ENCODE measurements at places on chromosomes 4 and X.

GRCh38 chr4:39442998-39443397 is 15.7 kb downstream of the RPL9 start:
- DNase-seq: no peak

GRCh38 chr4:169664615-169665014 is 44.2 kb downstream of the CLCN3 start:
- no peak for DNase-seq

GRCh38 chr4:15479089-15479912 is 9.6 kb downstream of the CC2D2A start:
- DNase-seq: no peak

- no peak for DNase-seq
Measured at GRCh38 chr4:14816623-14817261, 185.5 kb upstream of the CPEB2 start.

DNA sequence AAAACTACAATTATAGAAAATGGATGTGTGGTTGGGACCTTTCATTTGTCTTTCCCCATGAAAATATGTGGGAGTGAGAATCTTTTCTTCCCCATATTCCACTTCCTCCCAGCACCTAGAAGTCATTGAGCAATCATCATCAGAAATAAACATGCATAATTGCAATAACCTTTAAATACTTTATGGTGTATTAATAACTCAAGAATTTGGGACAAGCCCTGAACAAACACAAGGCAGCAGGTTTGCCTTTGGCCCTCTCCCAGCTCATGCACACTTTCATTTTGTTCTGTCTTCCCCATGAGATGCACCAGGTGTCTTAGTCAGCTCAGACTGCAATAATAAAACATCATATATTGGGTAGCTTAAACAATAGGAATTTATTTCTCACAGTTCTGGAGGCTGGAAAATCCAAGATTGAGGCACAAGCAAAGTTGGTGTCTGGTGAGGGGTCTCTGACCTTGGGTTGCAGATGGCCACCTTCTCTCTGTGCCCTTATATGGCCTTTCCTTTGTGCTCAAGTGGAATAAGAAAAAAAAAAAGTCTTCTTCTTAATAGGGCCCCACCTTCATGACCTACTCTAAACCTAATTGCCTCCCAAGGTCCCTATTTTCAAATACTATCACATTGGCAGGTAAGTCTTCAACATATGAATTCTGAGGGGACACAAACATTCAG is 34.7 kb upstream of the TMEM184C start:
- DNase-seq: no peak

DNA sequence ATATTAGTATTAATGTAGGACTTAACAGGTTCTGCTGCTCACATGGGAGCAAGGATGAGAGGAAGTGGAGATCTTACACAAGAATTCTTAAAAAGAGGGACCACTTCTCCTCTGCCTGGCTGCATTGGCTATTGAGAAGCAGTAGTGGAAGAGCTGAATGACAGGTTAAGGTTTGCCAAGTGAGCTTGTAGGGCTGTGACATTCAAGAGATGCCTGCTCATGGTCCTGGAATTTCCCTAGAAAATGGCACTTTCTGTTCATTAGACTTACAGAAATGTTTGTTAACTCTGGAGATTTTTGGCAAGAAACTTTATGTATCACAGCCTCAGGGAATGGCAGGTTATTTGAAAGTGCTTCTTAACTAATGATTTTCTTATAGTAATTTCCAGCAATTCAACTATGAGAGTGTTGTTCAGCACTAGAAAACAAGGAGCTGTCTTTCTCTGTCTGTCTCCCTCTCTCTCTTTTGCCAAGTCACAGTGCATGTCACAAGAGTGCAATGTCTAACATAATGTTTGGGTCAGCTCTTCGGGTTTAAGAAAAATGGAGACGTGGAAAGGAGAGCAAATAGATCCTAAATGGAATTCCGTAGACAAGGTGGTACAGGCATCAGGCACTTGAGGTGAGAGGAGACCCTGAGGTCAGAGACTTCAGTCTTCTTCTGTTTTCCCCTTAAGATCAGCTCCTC is 8.3 kb upstream of the NAP1L5 start:
- no peak for DNase-seq

GRCh38 chr4:149897783-149898182 is 82.1 kb upstream of the IQCM start:
- no peak for DNase-seq

DNA sequence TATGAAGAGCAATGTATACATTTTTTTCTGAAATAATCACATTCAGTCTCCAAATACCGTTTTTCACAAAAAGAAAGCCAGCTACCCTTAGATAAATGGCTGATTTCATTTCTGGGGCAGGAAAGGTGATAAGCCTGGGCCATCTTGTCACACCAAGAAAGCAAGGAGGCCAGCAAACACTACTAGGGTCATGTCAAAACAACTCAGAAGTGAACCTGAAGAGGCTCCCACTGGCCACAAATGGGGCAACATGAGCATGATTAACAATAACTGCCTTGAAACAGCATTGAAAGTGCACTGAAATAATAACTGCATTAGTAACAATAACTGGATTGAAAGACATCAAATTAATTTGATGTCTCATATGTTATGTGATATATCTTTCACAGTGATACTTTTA is 39.3 kb downstream of the SH3KBP1 start:
- no peak for DNase-seq

GRCh38 chr4:90852237-90852636 is 725.0 kb downstream of the CCSER1 start:
- DNase-seq: no peak

DNA sequence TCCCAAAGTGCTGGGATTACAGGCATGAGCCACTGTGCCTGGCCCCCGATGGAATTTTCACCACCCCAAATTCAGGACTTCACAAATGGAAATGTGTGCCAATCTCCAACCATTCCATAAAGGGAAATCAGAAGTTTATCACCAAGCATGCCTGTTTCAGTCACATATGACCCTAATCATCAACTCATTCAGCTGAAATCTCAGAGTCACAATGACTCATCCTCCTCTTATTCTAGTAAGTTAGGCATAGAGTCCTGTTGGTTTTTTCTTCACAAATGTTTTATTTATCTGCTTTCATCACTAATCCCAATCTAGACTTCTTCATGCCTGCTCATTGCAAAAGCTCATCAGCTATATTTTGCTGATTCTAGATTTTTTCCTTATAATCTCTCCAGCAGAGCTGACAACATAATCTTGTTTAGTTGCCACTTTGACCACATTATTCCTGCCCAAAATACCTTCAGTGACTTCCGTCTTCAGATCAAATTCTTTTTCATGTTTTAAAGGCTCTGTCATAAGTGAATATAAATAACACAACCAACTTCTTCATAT is 83.3 kb downstream of the SLC7A11 start:
- DNase-seq: no peak

- no peak for DNase-seq
Measured at GRCh38 chr4:70660106-70660505, 6.2 kb downstream of the JCHAIN start.

GRCh38 chrX:6557690-6558089 is 22.8 kb upstream of the VCX3A start:
- no peak for DNase-seq

GRCh38 chrX:40176351-40177116 is 78.8 kb upstream of the BCOR start:
- no peak for DNase-seq

- no peak for DNase-seq
Measured at GRCh38 chrX:21972721-21973120, 32.2 kb downstream of the SMS start.

DNA sequence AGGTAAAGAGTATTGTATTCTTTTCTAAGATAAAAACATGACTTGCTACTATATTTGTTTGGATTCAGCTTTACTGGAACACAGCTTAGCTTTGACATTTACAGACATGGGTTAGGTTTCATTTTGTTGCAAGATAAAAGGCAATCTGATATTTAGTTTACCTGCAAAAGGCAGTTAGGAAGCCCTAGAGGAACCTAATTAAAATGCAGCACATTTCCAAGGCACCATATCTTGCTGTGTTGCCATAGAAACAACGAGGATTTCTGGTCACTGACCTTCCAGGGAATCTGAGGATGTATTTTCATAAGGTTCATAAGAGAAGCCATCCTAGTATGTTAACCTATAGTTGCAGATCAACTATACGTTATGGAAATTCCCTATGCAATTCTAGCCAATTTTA is 116.0 kb downstream of the SNCA start:
- no peak for DNase-seq

GRCh38 chrX:125810856-125811255 is 355.2 kb downstream of the DCAF12L2 start:
- DNase-seq: no peak

DNA sequence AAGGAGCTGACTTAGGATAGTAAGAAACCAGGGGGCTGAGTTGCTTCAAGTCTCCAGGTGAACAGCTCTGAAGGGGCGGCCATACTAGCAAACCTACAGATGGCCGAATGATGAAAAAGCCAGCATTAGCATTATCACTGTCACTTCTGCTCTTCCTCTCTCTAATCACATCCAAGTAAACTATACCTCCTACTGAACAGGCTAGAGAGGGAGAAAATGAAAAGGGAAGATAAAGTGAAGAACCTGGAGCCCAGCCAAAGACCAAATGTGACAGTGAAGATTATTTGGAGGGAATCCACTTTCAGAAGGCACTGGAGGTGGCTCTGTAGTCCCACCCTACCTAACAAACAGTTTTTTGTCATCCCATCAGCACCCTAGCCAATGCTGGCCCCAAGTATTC is 50.4 kb upstream of the PRPS1 start:
- no peak for DNase-seq

- DNase-seq: no peak
Measured at GRCh38 chr4:11904846-11905739, 476.4 kb upstream of the HS3ST1 start.

DNA sequence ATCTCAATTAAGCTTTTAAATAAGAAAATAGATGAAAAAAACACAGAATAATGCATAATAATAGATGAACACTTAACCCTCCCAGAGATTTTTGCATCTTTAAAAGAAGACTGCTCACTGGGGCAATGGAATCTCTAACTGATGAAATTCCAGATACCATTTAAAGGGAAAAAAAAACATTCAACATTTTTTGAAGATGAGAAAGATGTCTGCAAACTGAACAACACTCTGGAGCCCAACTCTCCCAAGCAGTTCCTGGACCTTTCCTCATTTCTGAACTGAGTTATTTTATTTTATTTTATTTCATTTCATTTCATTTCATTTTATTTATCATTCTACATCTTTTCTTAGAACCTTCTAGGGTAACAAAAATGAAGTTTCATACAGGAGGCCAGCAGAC is 90.7 kb downstream of the CORIN start:
- DNase-seq: no peak

DNA sequence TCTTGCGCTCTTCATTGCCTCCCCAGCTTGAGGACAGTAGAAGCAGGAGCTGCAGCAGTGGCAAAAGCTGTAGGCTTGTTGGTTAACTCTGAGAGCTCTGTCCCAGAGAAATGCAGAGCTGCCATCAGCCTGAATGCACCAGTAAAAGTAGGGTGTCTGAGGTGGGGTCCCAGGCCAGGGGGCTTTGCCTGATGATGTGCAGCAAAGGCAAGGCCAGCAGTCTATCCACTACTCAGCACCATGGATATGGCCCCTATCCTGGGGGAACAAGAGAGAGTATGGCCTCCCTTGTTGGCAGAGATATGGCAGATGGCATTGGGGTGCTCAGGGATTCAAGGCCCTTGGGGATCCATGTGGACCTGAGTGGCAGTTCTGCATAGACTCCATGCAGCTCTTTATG is 180.2 kb downstream of the HMGN5 start:
- no peak for DNase-seq

DNA sequence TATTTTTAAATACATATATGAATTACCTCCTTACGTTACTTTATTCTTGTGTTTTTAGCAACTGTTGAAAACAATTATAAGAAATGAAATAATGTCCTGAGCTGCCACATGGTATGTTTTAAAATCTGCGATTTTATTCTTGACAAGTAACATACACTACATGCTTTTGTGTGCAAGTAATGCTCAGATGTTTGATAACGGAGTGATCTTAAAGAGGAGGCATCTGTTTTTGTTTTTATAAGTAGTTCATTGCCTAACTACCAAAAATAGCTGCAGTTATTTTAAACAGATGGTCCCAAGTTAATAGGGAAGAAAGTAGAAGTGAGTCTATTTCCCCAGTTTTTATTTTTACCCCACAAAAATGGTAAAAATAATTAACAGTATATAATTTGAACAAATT is 55.2 kb downstream of the GAB1 start:
- DNase-seq: no peak

- no peak for DNase-seq
Measured at GRCh38 chr4:11593576-11594116, 165.0 kb upstream of the HS3ST1 start.

DNA sequence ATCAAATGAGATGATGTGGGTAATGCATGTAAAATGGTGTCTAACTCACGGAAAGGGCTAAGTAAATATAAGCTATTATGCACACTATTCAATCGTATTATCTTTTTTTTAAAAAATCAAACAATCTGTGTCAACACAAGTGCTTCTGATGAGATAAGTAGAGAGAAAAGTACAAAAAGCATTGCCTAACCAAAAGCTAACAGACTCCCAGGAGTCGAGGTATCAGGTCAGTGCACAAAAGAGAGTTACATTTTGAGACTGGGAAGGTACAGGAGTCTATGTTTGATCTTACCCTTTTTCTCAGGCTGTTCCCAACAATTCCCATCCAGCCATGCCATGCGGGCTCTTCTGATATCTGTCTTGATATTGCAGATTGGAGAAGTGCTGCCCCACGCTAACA is 203.3 kb upstream of the ZIC3 start:
- DNase-seq: no peak

DNA sequence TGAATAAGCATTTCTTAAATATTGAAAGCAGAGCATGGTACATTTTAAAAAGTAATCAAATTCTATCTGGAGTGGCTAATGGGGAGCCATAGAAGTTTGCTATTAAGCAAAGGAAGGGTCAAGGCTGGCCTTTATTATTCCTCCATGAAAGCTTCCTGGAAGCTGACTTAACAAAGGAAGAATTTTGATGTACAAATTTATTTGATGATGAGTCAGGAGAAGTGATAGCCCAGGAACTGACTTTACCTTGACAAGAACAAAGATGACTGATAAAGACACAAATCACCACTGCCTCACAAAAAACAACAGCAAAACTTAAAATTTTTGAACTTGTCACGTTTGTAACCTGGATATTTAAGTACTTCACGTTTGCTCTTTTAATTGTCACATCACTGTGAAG is 872.1 kb downstream of the PCDH7 start:
- no peak for DNase-seq

GRCh38 chrX:63758011-63758410 is 27.0 kb downstream of the ARHGEF9 start:
- no peak for DNase-seq

GRCh38 chr4:153683763-153684181 is 308 bp upstream of the TLR2 start:
- DNase-seq: no peak

DNA sequence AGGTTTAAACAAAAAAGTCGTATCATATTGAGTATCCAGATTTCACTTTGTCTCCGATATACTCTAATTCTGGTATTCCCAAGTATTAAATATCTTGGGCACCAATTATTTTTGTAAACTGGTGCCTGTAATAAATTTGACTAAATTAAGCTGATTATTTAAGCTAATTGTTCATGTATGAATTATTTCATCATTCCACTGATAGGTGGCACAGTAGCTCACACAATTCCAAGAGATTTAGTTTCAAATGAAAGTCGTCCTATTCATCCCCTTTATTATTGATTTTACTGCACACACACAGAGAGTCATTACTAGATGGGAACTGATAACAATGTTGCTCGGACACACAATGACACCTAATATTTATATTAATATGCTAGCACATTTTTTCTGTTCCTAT is 432.4 kb downstream of the DMD start:
- no peak for DNase-seq

- DNase-seq: no peak
Measured at GRCh38 chr4:82825425-82825824, 26.8 kb upstream of the SCD5 start.
